ENCODE measurements at places on chromosomes 13 and 19.

- DNase-seq, result no peak
These were observed 17.3 kb upstream of the MADCAM1 start for GRCh38 chr19:478976-479375.

DNA sequence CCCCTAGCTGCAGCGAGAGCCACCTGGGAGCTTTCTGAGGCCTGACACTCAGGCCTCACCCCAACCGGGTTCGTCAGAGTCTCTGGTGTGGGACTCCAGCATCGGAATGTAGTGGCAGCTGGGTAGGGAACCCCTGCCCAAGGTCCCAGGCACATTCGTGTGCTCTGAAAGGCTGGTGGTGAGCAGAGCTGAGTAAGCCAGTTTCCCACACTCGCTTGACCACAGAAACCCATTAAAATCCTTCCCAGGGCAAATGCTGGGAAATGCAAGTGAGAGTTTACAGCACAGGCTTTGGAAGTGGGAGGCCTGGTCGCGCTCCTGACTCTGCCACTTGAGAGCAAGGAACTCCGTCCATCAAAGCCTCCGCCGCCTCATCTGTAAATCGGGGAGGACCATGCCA, 4.2 kb downstream of the TRAPPC6A start:
- no peak for DNase-seq

DNA sequence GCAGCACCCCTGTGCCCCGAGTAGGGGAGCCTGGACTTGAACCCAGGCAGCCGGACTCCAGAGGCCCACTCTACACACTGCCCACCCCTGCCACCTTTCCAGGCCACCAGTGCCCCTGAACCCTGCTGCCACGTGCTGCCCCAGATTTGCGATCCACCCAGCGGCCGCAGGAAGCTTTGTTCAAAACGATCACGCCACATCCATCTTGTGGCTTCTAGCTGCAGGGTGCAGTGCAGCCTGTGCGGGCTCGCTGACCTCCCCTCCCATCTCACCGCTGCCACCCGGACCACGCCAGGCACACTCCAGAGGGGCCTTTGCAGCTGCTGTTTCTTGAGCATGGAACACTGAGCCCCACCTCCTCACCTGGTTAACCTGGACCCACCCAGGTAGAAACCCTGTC, 3.8 kb downstream of the RAVER1 start:
- no peak for DNase-seq

DNA sequence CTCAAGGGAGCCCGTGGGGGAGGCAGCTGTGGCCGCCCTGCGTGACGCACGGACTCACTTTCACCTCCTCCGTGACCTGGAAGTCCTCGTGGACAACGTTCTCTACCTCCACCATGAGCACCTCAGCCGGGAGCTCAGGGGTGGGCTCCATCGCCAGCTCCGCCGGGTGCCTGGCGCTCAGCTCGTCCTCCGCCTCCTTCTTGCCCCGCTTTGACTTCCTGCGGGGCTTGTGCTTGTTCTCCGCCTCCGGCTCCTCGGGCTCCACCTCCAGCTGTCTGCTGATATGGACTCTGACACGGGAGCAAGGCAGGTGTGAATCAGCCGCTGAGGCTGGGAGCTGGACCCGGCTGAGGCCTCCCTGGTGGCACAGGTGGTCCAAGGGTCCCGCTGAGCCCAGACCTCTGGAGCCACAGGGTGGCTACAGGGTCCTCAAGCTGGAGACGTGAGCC, 8.2 kb downstream of the LONP1 start:
- DNase-seq, result no peak

- no peak for DNase-seq
These were observed 7.4 kb upstream of the ZNRF4 start for GRCh38 chr19:5447700-5448311.

DNA sequence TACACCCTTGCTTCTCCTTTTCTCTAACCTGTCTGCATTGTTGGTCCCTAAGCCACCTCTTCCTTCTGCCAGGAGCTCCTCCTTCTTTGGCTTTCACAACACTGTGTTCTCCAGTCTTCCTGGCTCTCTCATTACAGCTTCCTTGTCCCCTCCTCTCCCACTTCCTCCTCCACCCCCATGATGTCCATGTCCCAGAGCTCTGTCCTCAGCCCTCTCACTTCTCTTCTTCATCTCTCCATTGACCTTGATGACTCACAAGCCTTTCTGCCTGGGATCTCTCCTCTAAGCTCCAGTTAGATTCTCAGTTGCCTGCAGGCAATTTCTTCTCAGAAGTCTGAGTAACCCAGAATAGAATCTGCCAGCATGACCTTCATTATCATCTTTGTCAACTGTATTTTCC, 100.3 kb upstream of the WASF3 start:
- DNase-seq, result no peak

- no peak for DNase-seq
These were observed 46.8 kb upstream of the ZNF726 start for GRCh38 chr19:23867895-23868294.

GRCh38 chr13:33349986-33350826, 64.7 kb upstream of the STARD13 start:
- no peak for DNase-seq

DNA sequence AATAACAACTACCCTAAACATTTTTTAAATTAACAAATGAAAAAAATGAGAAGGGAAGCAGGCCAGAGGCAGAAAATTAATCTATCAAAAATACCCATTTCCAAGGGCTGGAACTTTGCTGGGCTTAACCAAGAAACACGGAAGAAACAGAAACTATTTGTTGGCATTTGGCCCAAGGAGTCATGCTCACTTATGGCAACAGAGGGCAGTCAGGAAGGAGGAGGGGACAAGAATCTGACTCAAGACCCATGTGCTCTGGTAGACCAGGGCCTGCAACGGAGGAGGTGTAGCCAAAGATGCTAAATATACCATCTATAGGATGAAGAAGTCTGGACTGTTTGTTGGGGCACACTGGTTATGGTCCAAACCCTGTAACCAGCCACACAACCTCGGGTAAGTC, 496.7 kb downstream of the COG6 start:
- peak; percentile 79 for DNase-seq

DNA sequence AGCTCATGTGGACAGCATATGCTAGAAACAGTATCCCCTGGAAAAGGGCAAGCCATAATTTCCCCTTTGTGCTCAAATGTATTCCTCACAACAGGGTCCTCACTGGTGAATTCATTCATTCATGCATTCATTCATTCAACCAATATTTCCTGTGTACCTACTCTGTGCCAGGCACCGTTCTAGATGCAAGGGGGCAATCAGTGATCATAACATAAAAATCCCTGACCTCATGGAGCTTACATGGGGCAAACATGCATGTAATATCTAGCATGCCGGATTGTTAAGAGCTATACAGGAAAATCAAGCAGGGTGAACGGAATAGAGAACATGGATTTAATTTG, 2.6 kb downstream of the RANBP3 start:
- DNase-seq, result no peak

DNA sequence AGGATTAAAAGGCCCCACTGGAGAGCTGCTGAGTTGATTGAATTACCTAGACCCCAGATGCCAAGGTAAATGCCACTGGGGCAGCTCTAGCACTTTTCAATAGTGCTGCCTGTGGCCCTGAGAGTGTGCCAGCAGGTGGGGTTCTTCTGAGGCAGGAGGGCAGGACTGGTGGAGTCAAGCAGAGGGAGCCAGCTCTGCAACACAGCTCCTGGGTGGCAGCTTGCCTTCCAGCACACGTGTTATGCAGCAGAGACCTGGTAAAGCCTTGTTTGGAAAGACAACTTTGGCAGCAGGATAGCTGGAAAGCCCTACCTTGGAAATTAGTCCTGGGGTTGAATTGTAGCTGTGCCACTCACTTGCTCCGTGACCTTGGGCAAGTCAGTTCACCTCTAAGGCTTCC, 306.6 kb downstream of the ATP8A2 start:
- no peak for DNase-seq

GRCh38 chr13:80665792-80666333, 324.9 kb upstream of the SPRY2 start:
- DNase-seq, result no peak

- DNase-seq, result no peak
These were observed 14.3 kb downstream of the MARK4 start for GRCh38 chr19:45265375-45265774.

DNA sequence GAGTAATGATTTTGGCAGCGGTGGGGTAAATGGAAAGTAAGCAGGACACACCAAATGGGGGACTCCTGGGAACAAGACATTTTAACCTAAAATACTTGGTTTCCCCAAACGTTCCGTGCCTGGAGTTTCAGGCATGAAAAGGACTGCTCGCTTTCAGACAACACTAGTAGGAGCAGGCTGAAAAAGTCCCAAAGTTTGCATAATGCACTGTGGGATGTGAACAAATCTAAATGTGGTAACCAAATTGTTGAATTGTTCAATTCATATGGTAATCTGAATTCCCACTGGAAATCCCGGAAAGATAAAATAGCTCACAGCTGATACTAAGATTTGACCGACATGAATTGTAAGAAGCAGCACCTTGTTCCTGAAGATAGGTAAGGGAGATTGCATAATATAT, 467.2 kb upstream of the ARGLU1 start:
- no peak for DNase-seq

- no peak for DNase-seq
These were observed 2.1 kb upstream of the VWA8 start for GRCh38 chr13:41962994-41963393.

DNA sequence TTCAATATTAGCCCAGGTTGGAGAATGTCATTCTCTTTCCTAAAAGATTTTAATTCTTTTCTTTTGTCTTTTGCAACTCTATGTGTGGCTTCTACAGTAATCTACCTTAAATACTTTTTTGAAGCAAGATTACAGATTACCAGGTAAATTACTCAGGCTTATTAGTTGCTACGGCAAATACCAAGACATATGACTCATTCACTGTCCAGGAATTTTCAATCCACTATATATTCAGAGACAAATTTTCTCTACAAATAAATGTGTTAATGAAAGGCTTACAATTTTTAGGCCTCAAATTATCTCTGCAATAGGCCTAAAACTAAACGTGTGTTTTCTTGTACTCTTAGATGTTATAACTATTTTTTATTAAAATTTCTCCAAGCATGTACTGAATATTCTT, 631.3 kb downstream of the DIAPH3 start:
- no peak for DNase-seq

- no peak for DNase-seq
These were observed 52.4 kb downstream of the LYL1 start for GRCh38 chr19:13050274-13050673.

DNA sequence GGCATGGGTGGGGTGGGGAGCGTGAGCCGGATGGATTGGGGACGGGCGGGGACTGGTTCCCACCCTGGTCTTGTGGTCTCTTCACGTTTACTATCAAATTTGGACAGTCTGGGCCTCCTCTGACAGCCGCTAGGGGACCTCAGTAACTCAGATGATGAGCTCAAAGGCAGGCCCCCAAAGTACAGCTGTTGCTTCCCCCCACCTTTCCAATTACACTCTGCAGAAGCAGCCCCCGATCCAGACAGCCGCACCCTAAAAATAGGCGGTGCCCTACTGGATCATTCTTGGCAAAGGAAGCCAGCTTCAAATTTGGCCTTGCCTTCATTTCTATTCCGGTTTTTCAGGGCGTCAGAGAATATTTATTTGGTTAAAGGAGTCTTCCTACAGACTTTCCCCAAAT, 1.9 kb upstream of the FOXO1 start:
- DNase-seq, result no peak

- DNase-seq, result no peak
These were observed 1.3 kb downstream of the PALM start for GRCh38 chr19:709965-710571.

DNA sequence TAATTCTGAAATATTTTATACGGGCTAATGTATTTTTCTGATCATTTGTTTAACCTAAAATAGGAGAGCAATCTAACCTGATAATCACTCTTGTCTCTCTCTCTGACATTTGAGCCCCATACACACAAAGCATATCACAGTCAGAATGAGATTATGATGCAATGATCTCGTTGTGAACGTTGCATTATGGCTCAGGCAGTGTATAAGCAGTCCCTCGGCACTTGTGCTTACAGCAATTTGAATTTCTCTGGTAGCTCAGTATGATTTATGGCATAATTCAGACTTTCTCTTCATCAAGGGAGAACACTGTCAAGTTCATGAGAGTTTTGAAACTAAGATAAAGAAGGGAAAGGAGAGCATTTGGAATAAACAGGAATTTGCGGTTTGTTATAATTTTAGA, 256.1 kb downstream of the DACH1 start:
- DNase-seq, result no peak

DNA sequence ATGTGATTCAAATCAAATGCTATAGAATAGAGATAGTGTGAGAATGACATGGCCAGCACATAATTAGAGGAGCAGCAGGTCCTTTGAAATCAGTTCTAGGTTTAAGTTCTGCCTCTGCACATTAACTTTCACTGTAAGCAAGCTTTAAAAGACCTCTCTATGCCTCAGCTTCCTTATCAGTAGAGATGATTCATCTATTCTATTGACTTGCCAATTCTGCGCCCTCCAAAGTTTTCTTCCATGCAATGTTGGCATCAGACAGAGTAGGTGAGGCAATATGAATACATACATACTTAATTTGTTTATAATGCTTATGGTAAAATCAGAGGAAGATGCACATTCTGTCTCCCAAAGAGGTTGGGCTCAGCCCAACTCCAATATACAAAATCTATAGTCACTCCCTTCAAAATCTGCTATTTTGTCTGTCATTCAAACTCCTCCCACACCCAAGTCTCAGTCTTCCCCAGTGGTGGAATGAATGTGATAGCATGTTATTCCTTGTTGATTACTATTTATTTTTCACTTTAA, 525.5 kb downstream of the RFC3 start:
- no peak for DNase-seq

GRCh38 chr13:40626561-40626960, 39.9 kb downstream of the FOXO1 start:
- DNase-seq, result no peak

GRCh38 chr13:23805821-23806220, 83.4 kb downstream of the MIPEP start:
- DNase-seq, result no peak

DNA sequence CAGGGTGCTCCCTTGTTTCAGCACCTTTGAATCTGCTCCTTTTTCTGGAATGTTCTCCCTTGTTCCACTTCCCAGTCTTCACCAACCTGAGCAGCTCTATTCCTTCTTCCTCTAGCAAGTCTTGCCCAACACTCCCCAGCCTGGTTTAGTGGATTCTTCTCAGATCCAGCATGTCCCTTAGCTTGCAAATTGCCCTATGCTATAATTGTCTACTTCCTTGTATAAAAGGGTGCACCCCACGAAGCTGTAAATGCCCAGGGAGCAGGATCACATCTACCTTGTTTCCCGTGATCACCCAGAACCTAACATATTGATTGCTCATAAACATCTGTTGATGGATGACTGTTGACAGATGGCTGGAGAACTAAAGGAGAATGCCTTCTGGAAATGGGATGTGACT, 93.2 kb upstream of the C1QTNF9B start:
- no peak for DNase-seq

DNA sequence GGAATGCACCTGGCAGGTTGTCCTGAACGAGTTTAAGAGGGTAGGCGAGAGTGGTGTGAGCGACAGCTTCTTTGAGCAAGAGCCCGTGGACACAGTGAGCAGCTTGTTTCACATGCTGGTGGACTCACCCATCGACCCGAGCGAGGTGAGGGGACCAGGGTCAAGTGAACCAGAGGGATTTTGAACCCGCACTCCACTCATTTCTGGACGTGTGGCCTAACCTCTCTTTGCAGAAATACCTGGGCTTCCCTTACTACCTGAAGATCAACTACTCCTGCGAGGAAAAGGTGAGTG, 1.7 kb downstream of the CATSPERG start:
- DNase-seq, result no peak

- DNase-seq, result no peak
These were observed 176.9 kb downstream of the SHISA2 start for GRCh38 chr13:25874907-25875306.

GRCh38 chr19:45883881-45884681, 1.9 kb downstream of the IRF2BP1 start:
- DNase-seq, result no peak

- no peak for DNase-seq
These were observed 519.7 kb downstream of the DIAPH3 start for GRCh38 chr13:59643906-59644626.

Data from retinal pigment epithelial cell (primary cell).